Amniotic stem cell (primary cell): ENCODE measurements at places on chromosomes 7 and 10.

DNA sequence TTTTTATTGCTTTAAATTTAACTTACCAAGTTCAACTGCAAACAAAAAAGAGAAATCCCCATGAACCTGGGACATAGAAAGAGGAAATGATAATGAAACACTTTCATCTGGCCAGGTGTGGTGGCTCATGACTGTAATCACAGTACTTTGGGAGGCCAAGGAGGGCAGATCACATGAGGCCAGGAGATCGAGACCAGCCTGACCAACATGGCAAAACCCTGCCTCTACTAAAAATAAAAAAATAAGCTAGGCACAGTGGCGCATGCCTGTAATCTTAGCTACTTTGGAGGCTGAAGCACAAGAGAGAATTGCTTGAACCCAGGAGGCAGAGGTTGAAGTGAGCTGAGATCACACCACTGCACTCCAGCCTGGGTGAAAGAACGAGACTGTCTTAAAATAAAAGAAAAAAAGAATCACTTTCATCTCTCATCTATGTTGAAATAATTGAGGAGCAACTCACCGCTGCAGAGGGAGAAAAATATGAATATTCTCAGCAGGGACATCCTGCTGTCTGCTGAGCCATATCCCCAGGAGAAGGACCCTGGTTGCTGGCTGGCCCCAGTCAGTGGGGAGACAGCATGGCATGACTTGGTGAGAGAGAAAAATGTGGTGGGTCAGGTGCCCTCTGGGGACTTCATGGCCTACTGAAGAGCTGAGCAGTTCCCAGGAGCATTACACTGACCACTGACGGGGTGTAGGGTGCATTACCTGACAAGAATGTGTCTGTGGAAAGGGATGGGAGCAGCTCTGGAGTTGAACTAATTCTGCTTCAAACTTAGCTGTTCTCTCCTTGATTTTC lies 22.8 kb upstream of the TARP start:
- no peak for DNase-seq

GRCh38 chr10:99894613-99895012 lies 112.2 kb downstream of the ABCC2 start:
- DNase-seq: no peak

GRCh38 chr7:142001163-142001874 lies 5.6 kb downstream of the MGAM start:
- DNase-seq: no peak

DNA sequence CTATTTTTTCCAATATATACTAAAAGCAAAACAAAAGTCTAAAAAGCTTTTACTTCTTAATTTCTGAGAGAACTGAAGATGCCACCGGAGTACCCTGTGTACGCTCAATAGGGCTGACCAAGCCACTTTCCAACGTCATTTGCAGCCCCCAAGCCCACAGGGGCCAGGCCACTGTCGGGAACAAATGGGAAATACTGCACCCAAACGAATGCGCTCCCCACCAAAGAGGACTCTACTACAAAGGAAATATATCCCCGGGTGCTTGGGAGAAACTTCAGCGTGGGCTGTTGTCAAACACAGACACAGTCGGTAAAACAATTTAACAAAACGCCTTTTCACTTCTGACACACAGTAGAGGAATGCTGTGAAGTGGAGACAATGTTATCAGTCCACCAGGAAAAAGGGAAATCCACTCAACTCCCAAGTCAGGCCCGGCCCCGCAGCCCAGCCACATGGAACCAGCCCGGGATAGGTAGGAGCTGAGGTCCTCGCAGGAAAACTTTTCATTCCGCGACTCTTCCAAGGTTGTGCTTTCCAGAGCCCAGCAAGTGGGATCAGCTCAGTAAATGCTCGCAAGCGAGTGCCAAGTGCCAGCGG lies 1.4 kb downstream of the PARD3 start:
- DNase-seq: no peak

DNA sequence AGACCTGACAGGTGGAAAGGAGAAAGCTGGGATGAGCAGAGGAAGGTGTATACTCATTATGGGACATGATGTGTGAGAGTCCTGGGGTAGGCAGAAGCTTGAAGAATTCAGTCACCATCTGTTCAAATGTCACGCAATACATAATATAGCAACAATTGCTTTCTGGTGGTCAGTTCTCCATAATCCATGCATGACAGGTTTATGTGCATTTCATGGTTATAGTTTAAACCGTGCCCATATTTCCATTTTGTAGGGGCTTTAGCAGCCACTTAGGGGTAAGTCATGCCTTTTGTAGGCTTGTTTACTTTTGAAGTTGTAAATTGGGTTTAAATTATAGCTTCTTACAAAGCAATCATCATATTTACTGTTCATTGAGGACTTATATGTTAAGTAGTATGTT lies 158.8 kb downstream of the NXPH1 start:
- DNase-seq: no peak

GRCh38 chr10:119189811-119190282 lies 11.2 kb upstream of the PRDX3 start:
- DNase-seq: no peak

GRCh38 chr7:12056381-12056780 lies 154.7 kb upstream of the TMEM106B start:
- DNase-seq: no peak

DNA sequence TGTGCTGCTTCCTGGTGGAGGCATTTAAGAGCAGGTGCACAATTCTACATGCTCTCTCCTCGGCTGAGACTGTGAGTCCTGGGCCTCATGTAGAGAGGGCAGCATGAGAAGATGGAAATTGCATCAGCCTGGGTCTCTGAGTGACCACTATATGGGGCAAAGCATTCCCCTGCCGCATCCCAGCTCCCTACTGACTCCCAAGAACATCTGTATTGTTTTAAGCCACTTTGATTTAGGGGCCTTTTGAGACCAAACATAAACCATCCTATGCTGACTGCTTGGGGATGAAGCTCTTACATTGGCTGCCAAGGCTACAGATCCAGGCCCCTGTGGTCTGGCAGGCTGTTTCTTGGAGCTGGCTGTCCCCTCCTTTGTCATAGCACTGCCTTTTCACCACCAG lies 101.3 kb upstream of the TBX20 start:
- DNase-seq: no peak

GRCh38 chr10:52682766-52683165 lies 89.8 kb downstream of the MBL2 start:
- no peak for DNase-seq

DNA sequence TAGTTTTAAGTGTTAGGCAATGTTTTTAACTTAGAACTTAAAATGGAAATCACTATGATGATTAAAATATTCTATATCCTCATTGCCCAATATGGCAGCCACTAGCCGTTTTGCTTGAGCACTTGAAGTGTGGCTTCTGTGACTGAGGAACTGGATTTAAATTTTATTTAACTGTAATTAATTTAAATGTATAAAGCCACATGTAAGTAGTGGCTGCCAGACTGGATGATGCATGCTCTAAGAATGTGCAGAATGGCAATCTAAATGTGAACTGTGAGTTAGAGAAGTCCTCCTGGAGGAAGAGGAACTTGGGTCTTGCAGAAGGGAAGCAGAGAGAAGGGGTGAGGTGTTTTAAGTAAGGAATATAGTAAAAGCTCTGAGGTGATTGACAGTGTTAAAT lies 451.4 kb downstream of the SUGCT start:
- no peak for DNase-seq

DNA sequence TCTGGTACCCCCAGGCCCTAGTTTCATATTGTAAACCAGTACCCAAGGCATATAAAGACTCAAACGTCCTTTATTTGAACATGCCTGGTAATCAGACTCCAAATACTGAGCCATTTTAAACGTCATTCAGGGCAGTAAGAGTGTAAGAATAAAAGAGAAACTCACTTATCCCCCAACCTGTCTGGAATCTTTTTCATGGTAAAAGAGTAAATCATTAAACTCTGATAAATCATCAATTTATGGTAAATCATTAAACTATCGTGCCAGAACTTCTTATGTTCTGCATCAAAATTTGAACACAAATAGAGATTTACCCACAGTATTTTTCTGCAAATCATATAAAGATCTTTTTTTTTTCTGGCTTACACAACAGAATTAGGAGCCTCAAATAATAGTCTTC lies 734.3 kb upstream of the POT1 start:
- DNase-seq: no peak

- no peak for DNase-seq
These were observed 101.0 kb downstream of the HERPUD2 start for GRCh38 chr7:35593899-35594298.

- no peak for DNase-seq
These were observed 17.1 kb upstream of the EZH2 start for GRCh38 chr7:148901178-148901577.
